ENCODE measurements at places on chromosomes 2 and 18.
A peak's percentile ranks its signal among the peaks of the same experiment; 100 is the strongest.

- DNase-seq, result no peak
Measured at GRCh38 chr2:85838181-85838580, 50.6 kb downstream of the ST3GAL5 start.

GRCh38 chr2:182918961-182919652 is 52.7 kb upstream of the FRZB start:
- DNase-seq, result no peak

- DNase-seq, result no peak
Measured at GRCh38 chr2:164882276-164882675, 40.7 kb upstream of the COBLL1 start.

DNA sequence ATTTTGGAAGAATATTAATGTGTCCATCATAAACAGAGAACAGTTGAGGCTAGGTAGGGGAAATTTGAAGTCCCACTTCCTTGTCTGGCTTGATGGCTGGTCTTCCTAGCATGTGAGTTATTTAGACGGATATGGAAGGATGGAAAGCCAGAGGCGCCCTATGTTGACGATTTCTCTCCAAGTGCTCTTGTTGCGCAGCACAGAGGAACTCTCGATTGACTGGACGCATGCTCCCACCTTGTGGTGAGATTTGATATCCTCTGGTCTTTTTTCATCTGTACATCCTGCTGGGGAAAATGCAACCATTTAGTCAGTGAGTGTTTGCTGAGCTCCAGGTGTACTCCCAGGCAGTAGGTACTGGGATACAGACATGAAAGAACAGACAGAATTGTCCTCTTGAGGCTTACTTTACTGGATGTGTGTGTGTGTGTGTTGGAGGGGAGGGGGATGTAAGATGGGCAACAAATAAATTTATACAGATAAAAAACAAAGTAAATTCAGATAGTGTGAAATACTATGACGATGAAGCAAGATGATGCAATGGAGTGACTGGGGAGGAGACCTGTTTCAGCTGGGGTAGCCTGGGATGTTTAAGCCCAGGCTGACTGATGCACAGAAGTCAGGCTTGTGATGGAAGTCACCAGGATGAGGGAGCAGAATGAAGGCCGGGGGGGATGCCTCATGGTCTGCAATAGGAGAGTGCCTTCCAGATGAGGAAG is 137.2 kb downstream of the TRIM43 start:
- DNase-seq, result peak; percentile 30
